Kidney capillary endothelial cell (primary cell): ENCODE measurements at places on chromosomes 2 and 18.

- DNase-seq, result no peak
Observed at GRCh38 chr2:120596990-120597594, 138.6 kb upstream of the GLI2 start.

- DNase-seq, result peak; percentile 23
Observed at GRCh38 chr2:202064171-202064880, 8.7 kb upstream of the KIAA2012 start.

GRCh38 chr2:46377101-46377581 lies 79.9 kb downstream of the EPAS1 start:
- no peak for DNase-seq

- no peak for DNase-seq
Observed at GRCh38 chr18:62989195-62989594, 273.9 kb downstream of the PHLPP1 start.

- no peak for DNase-seq
Observed at GRCh38 chr2:236550290-236550689, 19.3 kb upstream of the ACKR3 start.

GRCh38 chr2:182716650-182716979 lies 558 bp downstream of the DNAJC10 start:
- no peak for DNase-seq

DNA sequence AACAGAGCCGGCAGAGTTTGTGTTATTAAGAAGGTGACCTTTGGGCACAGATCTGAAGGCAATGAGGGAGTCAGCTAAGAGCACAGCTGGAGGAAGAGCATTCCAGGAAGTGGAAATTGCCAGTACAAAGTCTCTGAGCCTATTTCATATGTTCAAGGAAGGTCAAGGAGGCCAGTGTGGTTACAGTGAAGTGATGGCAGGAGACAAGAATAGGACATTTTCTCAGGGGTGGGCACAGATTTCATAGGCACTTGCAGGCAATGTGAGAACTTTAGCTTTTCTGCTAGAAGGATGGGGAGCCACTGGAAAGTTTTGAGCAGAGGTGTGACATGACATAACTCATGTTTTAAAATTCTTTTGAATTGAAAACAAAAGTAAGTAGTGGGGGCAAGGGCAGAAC lies 50.3 kb downstream of the ARHGAP25 start:
- no peak for DNase-seq

- DNase-seq, result no peak
Observed at GRCh38 chr2:139746901-139747300, 966.7 kb upstream of the NXPH2 start.

GRCh38 chr18:10343778-10344177 lies 110.7 kb upstream of the APCDD1 start:
- DNase-seq, result no peak

DNA sequence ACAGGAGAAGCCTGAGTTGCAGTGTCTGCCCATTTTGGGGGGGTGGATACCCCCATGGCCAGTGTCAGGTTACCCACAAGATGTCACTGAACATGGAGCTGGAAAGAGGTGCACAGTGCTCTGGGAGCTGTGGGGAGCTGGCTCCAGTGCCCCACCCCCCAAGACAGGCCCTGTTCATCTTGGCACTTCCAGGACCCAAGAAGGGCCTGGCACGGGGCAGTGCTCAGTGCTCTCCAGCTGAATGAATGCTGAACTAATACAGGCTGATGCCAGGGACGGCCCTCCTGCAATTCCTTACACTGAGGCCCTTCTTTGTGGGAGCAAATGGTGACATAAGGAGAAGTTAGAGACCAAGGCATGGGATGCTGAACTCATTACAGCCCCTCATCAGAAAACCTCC lies 163.4 kb upstream of the GLI2 start:
- DNase-seq, result no peak

GRCh38 chr2:39991298-39991697 lies 212.2 kb upstream of the THUMPD2 start:
- no peak for DNase-seq
